Stimulated activated CD8-positive, alpha-beta memory T cell treated with anti-CD3 and anti-CD28 coated beads, Interleukin-7, amount 100 ng/mL, for 1 hour (primary cell): ENCODE measurements at places on chromosomes 2 and 18.

DNA sequence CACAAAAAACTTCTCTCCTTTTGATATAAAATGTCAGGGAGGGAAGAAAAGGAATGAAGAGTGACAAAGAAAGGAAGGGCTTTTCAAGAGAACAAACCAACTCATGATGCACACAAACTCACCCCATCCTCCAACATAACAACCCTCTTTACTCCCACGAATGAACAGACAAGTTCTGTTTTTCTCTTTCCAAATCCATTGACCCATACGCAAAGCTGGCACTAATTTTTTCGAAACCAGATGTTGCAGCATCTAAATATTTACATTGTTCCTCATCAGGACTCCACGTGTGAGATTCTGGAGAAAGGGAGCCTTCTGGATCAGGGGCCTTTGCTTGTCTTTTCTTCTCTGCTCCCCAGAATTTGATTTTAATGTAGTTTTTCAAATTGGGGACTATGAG, 143.3 kb upstream of the BCL2L11 start:
- no peak for DNase-seq

- DNase-seq, result no peak
Measured at GRCh38 chr2:120287183-120288015, 34.7 kb downstream of the RALB start.

GRCh38 chr2:136005462-136006196, 20.2 kb upstream of the DARS1 start:
- DNase-seq, result no peak

- DNase-seq, result no peak
Measured at GRCh38 chr2:128734521-128735295, 416.0 kb upstream of the HS6ST1 start.

DNA sequence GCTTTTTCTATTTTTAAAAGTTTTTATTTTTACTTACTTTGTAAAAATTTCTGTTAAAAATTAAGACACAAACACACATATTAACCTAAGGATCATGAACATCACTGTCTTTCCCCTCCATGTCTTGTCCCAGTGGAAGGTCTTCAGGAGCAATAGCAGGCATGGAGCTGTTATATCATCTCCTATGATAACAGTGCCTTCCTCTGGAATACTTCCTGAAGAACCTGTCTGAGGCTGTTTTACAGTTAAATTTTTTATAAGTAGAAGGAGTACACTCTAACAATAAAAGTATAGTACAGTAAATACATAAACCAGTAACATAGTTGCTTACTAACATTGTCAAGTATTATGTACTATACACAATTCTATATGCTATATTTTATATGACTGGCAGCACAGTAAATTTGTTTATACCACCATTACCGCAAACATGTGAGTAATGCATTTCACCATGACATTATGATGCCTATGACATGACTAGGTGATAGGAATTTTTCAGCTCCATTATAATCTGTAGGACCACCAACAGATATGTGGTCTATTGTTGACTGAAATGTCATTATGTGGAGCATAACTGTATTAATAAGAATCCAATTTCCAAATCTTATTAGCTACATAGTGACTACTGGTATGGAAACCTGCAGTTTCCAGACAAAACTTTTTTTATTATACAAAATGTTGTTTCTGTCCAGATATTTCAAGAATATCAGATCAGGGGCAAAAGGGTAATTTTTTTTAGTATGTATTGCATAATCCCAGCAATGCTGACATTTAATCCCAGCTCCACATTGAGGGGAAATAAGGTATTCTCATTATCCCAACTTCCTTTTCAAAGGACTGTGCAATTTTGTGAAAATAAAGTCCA, 337.2 kb upstream of the SLC39A10 start:
- no peak for DNase-seq

DNA sequence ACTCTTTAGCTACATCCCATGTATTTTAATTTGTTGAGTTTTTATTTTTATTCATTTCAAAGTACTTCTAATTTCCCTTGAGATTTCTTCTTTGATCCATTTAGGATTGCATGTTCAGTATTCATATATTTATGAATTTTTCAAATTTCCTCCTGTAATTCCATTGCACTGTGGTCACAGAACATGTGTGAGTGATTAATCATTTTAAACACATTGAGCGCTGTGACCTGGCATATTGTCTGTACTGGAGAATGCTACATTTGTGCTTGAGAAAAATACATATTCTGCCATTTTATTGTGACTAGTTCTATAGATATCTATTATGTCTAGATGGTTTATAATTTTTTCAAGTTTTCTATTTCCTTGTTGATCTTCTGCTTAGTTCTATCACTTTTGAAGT, 353.7 kb downstream of the RAD51AP2 start:
- no peak for DNase-seq

- DNase-seq, result no peak
Measured at GRCh38 chr2:99695130-99695943, 205.5 kb upstream of the REV1 start.

DNA sequence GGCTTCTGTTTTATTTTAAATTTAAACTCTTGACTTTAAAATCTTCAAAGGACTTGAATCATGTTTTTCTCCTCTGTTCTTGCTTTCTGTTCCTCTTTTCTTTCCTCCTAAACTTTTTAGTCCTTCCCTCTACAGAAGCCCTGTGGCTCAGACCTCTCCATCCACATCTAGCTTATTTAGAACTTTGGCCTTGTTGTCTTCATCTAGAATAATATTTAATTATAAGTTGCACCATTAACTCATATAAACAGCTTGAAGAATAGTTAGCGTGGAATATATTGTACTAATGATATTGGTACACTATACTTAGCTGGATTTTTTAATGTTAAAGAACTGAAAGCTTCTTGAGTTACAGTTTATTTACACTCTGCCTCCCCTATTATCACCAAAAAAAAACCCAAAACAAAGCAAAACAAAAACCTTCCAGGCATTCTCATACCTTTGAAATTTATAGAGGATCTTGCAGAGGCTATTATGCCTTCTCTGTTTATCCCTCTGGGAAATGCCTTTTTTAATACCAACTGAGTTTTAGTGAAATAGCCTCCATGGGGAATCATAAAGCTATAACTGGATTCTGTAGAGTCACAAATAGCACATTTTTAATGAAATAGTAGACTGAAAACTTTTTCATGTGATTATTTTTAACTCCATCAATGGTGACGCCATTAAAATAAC, 9.2 kb upstream of the CCDC141 start:
- DNase-seq, result no peak

DNA sequence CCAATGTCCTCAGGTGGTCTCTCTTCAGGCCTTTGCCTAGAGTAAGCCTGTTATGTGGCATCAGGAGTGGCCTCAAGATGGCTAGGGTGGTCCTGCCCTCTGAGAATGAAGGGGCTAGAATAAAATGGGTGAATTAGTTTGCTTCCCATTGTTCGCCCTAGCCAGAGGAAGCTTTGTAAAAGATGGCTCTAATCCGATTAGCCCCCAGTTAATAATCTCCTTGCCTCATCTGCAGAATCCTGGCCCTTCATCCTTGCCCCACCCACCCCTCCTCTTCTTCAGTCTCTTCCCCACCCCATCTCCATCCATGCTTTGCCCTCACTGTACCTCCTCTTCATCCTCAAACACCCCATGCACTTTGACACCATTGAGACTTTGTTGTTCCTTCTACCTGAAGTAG, 57.4 kb upstream of the LGALSL start:
- no peak for DNase-seq

- no peak for DNase-seq
Measured at GRCh38 chr2:237662671-237663093, 35.3 kb downstream of the LRRFIP1 start.

- DNase-seq, result no peak
Measured at GRCh38 chr2:127588241-127588640, 52.8 kb downstream of the MYO7B start.

DNA sequence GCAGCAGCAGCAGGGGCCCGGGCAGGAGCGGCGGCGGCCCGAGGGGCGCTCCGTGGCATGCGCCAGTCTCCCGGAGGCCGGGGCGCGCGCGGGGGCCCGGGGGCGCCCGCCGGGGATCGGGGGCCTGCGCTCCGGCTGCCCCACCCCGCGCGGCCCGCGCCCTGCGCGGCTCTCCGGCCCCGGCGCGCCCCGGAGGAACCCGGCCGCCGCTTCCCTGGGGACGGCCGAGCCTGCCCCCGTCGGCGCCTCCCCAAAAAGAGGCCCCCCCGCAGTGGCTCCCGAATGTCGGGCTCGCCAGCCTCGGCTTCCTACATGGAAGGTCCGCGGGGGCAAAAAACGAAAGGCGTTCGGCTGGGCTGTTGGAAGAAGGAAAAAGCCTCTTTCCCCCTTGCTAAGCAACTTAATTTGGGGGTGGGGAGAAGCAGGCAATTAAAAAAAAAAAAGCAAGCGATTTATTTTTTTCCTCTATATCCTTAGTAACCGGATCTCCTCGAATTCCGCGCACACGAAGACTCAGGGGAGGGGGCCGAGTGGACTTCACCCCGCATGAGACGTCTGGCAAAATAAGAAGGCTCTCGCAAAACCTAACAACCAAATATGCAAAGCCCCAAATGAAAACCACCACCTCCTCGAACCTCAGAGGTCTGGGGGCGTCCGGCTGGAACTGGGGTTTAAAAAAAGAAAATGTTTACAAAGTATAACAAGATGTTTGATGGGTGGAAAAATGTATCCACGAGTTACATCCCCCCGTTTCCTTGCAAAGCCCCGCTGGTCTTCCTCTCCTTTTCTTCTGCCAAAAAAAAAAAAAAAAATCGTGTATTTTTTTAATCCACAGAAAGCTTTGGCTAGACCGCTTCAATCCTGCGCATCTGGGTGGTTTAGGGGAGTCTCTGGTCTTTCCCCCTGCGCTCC, at the start of gene SMAD7:
Gene SMAD7, minus strand, starts transcription at position 430 of the 912 bp plus-strand sequence. CDS start 541 bp downstream, outside the sequence.
- DNase-seq, result no peak

DNA sequence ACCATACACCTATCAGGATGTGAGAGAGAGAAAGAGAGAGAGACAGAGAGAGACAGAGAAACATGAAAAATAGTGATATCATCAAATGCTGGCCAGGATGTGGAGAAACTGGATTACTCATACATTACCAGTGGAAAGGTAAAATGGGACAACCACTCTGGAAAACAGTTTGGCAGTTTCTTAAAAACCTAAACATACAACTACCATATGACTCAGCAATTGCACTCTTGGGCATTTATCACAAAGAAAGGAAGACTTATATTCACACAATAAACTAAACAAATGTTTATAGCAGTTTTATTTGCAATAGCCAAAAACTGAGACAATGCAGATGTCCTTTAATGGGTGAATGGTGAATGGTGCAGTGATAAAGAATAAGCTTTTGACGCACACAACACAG, 29.1 kb downstream of the SLC4A3 start:
- no peak for DNase-seq

- DNase-seq, result no peak
Measured at GRCh38 chr2:197209742-197210408, 100.7 kb downstream of the ANKRD44 start.

- DNase-seq, result no peak
Measured at GRCh38 chr18:67600181-67601180, 84.0 kb upstream of the DSEL start.

DNA sequence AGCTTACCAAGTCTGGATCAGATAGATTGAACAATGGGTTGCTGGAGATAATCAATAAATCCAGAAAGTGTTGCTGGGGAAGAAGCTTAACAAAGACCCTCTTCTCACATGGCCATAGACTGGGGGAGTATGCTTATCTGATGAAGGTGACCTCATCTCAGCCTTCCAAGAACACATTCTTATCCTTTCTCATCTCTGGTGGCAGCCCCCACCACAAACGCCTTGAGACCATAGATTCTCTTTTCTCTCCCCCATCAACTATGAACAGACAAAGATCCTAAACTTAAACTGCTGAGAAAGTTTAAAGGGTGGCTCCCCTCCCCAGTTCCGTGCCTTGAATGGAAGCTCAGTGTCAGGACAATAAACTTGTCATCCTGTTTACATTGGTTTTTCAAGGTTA, 428.7 kb upstream of the TRIB2 start:
- no peak for DNase-seq

- no peak for DNase-seq
Measured at GRCh38 chr2:235595422-235596010, 101.7 kb downstream of the AGAP1 start.

- DNase-seq, result no peak
Measured at GRCh38 chr18:63679820-63680606, 18.3 kb upstream of the SERPINB3 start.

- no peak for DNase-seq
Measured at GRCh38 chr2:105618351-105618659, 126.4 kb upstream of the NCK2 start.

DNA sequence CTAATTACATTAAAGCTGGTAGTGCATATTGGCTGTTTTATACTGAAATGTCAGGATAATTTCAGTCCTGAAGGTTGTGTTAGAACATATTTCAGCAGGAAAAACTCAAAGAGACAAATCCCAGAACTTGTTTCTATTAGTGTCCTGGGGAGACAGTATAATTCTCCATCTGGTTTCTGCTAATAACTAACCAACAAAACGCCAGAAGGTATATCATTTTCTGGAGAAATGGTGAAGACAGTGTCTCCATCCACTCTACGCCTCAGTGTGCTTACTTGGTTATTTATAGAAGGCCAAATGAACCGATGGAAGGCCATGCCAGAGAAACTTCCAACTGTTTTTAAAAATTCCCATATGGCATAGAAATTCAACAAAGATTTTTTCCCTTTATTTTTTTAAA, 41.6 kb downstream of the GCA start:
- DNase-seq, result no peak

- no peak for DNase-seq
Measured at GRCh38 chr18:74244554-74244953, 47.2 kb downstream of the CYB5A start.

- DNase-seq, result no peak
Measured at GRCh38 chr2:188291617-188292347, at the start of gene GULP1. TSS of gene GULP1 (plus strand) at chr2:188291874. CDS start at chr2:188477703, 185,829 bp downstream.

- DNase-seq, result no peak
Measured at GRCh38 chr2:14530506-14530905, 102.0 kb upstream of the LRATD1 start.

- no peak for DNase-seq
Measured at GRCh38 chr2:231300722-231301076, 94.8 kb upstream of the B3GNT7 start.

DNA sequence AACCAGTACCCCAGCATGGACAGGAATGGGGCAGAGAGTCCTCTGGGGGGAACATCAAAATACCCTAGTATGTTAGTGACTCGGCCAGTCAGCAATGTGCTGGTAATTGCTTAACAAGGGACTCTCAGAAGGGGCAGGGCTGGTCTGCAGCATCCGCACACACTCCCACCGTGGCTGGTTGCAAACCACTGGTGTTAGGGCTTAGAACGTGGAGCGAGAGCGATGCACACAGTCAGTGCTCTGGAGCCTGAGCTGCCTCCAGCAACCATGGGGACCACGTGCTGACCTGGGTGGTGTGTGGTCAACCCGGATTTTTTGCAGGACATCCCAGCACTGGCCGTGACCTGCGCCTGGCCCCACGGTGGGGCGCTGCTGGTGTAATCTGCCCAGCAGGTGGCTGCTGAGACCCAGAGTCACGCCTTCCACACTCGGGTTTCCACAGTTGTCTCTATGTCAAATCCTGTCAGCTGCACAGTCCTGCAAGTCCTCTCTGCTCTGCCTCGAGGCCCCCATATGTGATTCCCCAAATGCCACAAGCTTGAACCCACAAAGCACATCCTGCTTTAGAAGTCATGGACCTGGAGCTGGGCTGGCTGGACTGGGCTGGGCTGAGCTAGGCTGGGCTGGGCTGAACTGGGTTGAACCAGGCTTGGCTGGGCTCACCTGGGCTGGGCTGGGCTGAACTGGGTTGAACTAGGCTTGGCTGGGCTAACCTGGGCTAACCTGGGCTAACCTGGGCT, 50.6 kb upstream of the GPC1 start:
- DNase-seq, result no peak

- DNase-seq, result no peak
Measured at GRCh38 chr2:30112561-30112960, 34.2 kb upstream of the YPEL5 start.

GRCh38 chr2:215503381-215503780, 67.5 kb upstream of the FN1 start:
- no peak for DNase-seq

- DNase-seq, result no peak
Measured at GRCh38 chr2:6325616-6326015, 540.1 kb downstream of the CMPK2 start.
